ENCODE measurements at places on chromosomes 5 and 9.

GRCh38 chr9:136604823-136605525 is 57.7 kb upstream of the EGFL7 start:
- DNase-seq, result no peak

DNA sequence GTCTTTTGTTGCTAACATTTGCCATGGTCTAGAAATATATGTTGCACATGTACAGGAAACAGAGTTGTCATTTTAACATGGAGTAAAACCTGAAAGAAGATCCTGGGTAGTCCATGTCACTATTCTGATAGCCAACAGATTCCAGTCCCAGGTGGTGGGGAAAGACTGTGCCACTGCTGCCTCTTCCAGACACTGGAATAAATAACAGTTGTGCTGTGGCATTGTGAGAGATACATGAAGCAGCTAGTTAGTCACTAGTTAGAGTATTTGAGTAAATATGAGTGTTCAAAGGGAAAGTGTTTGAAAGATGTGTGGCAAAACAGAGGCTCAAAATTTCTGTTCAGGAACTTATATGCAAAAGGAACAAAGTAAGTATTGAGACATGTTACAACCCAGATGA is 1408.3 kb downstream of the EFNA5 start:
- DNase-seq, result no peak

GRCh38 chr5:154779105-154779504 is 23.9 kb downstream of the LARP1 start:
- peak; percentile 60 for DNase-seq

DNA sequence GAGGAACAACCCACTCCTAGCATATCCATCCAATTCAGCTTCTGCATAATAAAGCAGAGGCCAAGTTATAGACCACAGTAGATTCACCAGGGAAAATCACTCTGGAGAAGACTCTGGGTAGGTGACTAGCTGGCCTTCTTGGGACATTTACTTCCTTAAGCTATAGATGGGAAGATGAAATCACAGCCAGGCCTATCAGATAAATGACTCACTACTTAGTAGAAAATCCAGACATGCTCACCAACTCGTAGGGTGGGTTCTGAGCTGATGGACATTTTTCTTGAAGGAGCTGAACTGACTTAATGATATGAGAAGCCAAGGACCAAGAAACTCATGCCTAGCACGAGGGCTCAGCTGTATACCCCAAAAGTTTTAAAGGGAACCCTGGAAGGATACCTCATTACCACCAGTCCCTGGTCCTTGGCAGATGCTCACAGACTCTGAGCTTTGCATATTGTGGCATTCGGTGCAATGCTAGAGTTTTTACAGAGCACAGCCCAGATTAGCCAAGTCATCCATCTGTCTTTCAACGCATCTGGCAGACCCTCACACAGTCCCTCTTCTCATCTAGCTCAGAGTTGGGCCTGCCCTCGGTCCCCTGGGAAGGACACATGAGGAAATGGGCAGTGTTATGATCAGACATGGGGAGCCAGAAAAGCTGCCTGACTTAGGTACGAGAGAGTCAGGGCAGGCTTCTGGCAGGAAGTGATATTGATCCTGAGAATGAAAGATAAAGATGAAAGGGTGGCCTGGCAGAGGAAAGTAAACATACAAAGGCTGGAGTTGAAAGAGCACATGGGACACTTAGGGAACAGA is 15.0 kb downstream of the ACSL6 start:
- DNase-seq, result no peak

DNA sequence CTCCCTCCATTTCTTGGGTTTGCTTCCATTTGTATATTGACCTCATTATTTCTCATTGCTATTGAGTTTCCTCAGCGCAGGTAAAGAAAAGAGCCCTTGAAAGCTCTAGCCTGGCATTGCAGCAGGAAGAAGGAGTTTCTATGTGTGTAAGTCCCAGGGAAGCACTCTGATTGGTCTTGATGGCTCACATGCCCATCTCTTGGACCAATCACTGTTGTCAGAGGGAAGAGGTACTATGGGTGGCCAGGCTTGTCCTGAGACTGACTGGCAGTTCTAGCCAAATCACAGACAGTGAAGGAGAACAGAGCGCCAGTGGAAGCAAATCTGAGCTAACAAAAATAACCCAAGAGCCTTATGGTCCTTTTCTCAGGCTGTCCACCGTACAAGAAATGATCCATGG is 219.0 kb downstream of the PAX5 start:
- no peak for DNase-seq

- DNase-seq, result no peak
Observed at GRCh38 chr5:140633021-140633471, at the start of gene CD14. Gene CD14 (minus strand): TSS chr5:140633175. CDS start chr5:140633071, 104 bp downstream.

DNA sequence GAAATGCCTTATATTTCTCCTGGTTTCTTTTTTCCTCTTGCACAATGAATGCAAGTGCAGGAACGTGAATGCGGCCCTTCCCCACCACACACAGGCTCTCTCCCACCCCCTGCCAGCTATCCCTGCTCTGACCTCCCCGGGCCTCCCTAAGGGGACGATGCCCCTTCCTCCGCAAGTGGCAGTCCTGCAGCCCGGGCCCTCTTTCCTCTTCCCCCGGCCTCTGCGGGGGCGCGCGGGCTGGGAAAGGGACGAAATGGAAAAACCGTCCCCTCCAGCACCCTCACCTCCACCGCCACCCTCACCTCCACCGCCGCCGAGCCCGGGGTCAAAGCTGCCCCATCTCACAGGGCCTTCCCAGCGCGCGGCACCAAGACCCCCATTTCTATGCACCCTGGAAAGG is 44.7 kb downstream of the GAS1 start:
- DNase-seq, result no peak

DNA sequence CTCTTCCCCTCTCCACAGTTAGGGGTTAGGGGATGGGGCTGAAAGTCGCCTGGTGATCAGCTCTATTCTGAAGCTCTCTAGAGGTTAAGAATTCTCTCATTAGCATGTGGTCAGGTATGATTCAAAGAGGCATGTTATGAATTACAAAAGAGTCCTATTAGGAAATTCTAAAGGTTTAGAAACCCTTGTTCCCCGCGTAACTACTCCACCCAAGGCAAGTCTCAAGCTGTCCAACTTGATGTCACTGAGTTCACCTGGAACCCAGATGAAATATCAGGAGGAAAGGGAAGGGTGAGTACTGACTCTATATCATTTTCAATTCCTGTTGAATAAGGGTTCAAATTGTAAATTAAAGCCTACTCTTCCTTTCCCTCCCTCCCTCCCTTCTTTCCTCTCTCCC is 18.1 kb upstream of the RNF145 start:
- DNase-seq, result no peak

GRCh38 chr9:126275386-126276001 is 51.1 kb upstream of the MVB12B start:
- DNase-seq, result no peak

- no peak for DNase-seq
Observed at GRCh38 chr5:125023673-125024072, 277.2 kb upstream of the ZNF608 start.

DNA sequence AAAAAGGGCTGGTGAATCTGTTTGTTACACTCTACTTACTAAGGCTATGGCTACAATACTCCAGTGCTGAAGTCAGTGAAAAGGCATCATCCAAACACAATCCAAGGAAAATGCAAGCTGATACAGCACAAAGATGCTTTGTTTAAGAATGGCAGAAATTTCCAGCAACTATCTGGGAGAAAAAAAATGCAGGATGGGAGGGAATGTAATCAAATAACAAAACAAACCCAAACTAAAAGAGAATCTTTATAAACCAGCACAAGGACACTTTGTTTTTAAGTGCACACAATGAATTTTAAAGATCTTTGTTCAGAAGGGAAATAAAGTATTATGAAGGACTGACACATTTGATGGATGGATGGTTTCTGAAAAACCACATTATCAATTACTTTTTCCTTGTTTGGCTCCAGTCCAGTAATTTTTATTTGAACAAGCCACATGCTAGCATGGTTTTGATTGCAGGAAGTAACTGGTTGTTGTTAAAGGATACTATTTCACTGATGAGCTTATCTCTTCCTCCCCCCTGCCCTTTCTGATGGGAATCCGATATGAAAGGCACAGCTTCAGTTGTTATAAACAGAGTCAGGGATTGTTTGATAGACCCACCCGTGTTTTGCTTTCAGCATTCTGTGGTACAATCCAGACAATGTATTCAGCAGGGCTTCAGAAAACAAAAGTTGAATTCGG is 12.1 kb upstream of the TLE4 start:
- no peak for DNase-seq

- DNase-seq, result no peak
Observed at GRCh38 chr5:32839106-32839505, 128.0 kb downstream of the NPR3 start.

DNA sequence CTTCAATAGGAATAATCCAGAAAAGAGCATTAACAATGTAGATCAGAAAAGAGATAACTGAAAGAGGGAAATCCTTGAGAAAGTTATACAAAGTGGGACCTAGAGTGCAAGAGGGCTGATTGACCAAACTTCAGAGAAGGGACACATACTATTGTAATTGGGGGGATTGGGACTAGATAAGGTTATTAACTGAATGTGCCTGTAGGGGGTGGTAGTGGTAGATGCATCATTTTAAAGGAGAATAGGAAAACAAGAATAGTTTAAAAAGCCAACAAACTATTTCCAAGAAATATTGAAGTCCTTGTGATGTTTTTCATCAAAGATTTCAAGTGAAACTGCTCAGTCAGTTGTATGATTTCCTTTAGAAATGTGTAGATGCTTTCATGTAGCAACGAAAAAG is 468.5 kb downstream of the TAF11L14 start:
- DNase-seq, result no peak

- DNase-seq, result no peak
Observed at GRCh38 chr9:121764371-121764730, 112.9 kb downstream of the DAB2IP start.

DNA sequence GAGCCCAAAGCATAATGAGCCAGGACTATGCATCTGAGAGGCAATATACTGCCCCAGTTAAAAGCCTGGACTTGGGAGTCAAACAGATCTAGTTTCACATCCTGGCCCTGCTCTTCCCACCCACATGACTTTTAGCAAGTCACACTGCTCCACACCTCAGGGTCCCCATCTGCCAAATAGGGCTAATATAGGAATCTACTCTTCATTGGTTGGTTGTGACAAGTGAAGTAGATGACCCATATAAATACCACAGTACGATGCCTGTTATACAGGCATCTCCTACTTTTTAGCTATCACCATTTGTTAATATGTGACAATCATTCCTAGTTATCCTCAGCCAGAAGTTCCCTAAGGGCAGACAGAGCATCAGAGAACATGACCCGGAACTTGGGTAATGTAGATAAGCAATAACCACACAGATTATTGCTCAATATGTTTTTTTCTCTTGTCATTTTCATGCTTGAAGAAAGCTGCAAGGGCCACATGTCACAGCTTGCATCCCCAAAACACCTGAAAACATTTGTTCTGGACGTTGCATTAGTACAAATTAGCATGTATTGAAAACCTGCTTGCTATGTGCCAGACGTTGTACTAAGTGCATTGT is 20.4 kb downstream of the ADAM19 start:
- no peak for DNase-seq

DNA sequence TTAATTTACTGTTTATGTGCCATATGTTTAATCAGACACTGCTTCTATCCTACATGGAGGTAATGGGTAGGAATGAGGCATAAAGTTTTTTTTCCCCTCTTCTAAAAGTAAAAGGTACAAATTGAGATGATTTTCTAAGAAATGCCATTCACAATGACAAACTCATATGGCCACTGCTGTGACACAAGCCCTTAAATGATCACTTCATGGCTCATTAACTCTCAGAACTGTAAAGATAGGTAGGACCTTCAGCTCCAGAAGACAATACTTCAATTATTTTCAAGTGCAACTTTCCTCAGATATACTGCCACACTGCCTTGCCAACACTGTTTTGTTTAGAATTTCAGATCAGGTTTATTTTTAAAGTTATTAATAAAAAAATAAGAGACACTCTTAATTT is 362.9 kb upstream of the ZNF608 start:
- no peak for DNase-seq

DNA sequence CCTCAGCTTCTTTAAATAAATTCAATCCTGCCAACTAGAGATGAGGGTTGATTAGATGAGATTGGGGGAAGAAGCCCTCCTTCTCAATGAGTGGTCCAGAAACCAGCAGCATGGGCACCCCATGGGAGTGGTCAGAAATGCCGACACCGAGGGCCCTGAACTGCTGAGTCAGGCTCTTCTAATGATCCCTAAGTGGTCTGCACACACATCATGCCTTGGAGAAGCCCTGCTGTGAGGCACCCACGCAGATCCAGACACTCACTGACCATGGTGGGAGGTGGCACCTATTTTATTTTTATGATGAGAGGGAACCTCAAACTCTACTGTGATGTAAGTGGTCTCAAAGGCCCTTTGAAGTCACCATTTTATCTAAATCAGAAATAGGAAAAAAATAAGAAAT is 72.3 kb upstream of the BOD1 start:
- DNase-seq, result no peak

GRCh38 chr5:169647566-169647965 is 10.5 kb downstream of the DOCK2 start:
- no peak for DNase-seq

DNA sequence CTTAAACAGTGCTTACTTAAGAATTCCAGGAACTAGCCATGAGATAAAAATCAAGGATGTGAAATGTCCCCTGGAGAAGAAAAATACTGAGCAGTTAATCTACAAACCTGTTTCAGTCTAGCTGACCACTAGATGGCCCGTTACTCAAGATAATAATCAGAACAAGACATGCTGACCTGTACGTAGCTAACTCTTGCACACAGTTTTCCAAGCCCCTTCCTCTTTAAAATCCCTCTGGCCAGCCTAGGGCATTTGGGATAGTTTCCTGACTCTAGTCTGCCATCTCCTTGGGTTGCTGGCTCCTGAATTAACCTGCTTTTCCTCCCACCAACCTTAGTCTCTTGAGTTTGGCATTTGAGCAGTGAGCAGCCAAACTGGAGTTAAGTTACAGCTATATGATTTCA is 59.2 kb upstream of the TRAF1 start:
- peak; percentile 24 for DNase-seq

GRCh38 chr5:131635684-131636572 is 899 bp upstream of the RAPGEF6 start:
- no peak for DNase-seq

DNA sequence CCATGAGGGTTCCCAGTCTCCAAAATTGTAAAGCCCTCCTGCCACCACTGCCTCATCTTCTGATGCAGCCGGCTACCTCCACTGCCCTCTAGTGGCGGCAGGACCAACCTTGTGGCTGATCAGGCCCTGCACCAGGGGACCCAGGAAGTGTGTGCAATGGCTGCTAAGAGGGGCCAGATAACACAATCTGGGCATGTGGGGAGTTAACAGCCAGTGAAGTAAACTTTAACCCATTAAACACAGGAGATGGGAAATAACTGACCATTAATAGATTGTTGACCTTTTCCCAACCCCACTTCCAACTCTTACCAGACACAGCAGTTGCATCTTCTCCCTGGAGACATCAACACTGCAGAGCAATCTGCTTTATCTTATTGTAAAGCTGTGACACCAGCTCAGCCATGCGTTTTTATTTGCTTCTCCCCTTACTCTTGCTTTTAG is 63.3 kb downstream of the FREM1 start:
- peak; percentile 8 for DNase-seq

GRCh38 chr5:134958755-134959154 is 9.0 kb upstream of the CATSPER3 start:
- no peak for DNase-seq

Data from GM04504 (cell line).